ENCODE measurements at places on chromosomes 4 and X. TPM values are rescaled to one million over a fixed set of nuclear protein-coding genes. Genes with fewer than 3 reads are reported as not detected.

GRCh38 chr4:94976371-94977011 is 218.7 kb downstream of the BMPR1B start:
- no peaks in the 10 kb centered on the region for H3K36me3 ChIP-seq
- no peaks in the 10 kb centered on the region for H3K27me3 ChIP-seq
- DNase-seq: no peak
- no peak overlapping the region for H3K4me3 ChIP-seq
- H3K4me1 ChIP-seq: no peaks in the 10 kb centered on the region
- no peak overlapping the region for H3K27ac ChIP-seq

DNA sequence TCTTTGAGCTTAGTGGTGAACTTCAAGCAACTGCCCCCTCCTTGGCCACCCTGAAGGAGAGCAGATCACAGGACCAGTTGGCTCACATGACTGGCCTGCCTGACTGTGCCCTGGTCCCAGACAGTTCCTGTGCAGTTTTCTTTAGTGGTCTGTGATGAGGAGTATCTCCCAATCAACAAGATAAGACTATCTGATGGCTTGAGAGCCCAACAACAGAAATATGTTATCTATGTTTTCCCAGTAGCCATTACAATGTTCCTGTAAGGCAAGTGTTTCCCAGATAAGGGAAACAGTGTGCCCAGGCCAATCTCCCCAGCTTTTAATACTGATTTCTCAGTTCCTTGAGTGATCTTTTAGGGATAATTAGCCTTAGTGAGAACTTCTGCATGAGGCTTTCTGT is 14.2 kb upstream of the TIMM8A start:
- H3K4me1 ChIP-seq: no peaks in the 10 kb centered on the region
- no peaks in the 10 kb centered on the region for H3K27me3 ChIP-seq
- no peak for DNase-seq

- no peak overlapping the region for H3K27ac ChIP-seq
- no peaks in the 10 kb centered on the region for H3K4me1 ChIP-seq
- no peaks in the 10 kb centered on the region for H3K27me3 ChIP-seq
Observed at GRCh38 chrX:140712413-140713173, 3.0 kb downstream of the LINC00632 start.

- H3K4me3 ChIP-seq: no peak overlapping the region
- no peaks in the 10 kb centered on the region for H3K36me3 ChIP-seq
- no peaks in the 10 kb centered on the region for H3K4me1 ChIP-seq
Observed at GRCh38 chr4:83340692-83341343, 6.2 kb upstream of the HPSE start.

BMP3 gene
- total RNA-seq: 18.2 TPM

ARX gene
- total RNA-seq: 0.53 TPM
